ENCODE measurements at places on chromosomes 3 and 15. TPM values are rescaled to one million over a fixed set of nuclear protein-coding genes. Genes with fewer than 3 reads are reported as not detected.

GRCh38 chr3:62621176-62621575, 247.8 kb upstream of the FEZF2 start:
- no peak overlapping the region for H3K4me3 ChIP-seq
- no peak overlapping the region for H3K27ac ChIP-seq
- H3K36me3 ChIP-seq = no peaks in the 10 kb centered on the region
- H3K4me1 ChIP-seq = no peaks in the 10 kb centered on the region
- DNase-seq = no peak
- H3K27me3 ChIP-seq = no peaks in the 10 kb centered on the region

- no peaks in the 10 kb centered on the region for H3K27me3 ChIP-seq
- DNase-seq = no peak
- no peaks in the 10 kb centered on the region for H3K36me3 ChIP-seq
- no peak overlapping the region for H3K27ac ChIP-seq
These were observed 450.8 kb upstream of the NAALADL2 start for GRCh38 chr3:174408310-174408709.

GRCh38 chr15:88619796-88620195, 1.3 kb upstream of the AEN start:
- peaks cover 20% of the 10 kb centered on the region for H3K4me1 ChIP-seq
- H3K36me3 ChIP-seq = peaks cover 5% of the 10 kb centered on the region
- H3K27ac ChIP-seq = no peak overlapping the region
- H3K27me3 ChIP-seq = no peaks in the 10 kb centered on the region

DNA sequence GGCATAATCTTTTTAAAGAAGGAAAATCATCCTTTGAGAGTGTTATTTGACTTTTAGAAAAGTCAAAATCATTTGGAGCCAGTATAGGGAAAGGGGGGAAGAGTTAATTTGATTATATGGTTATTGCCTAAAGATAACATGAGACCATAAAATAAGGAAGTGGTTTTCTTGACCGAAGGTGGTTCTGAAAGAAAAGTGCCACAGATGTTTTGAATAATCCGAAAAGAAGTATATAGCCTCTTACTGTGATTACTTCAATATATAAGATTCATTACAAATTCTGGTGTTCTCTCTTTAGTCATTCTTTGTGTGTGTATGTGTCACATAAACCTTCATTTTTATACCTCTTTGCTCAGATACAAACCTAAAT, 1.1 kb downstream of the DNAJB11 start:
- H3K36me3 ChIP-seq = peaks cover 50% of the 10 kb centered on the region
- H3K4me3 ChIP-seq = peak overlapping the region; percentile 87
- H3K4me1 ChIP-seq = peaks cover 15% of the 10 kb centered on the region
- H3K27me3 ChIP-seq = no peaks in the 10 kb centered on the region
- peak overlapping the region; percentile 81 for H3K27ac ChIP-seq

DNA sequence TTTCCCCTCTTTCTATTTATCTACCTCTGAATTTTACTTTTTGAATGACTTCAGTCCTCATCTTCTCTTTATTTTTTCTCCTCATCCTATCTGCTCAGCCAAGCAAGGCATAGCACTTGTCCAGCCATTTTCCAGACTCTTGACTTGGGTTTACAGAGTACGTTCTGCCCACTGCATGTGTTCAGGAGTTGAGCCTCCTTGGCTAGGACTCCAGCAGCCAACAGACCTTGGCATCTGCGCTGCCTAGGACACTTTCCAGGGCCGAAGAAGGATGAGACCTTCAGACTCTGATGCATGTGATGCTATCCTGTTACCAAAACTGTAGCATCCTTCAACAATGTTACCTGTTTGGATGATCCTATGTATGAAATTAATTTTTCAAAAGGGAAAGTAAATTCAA, 59.7 kb downstream of the HES1 start:
- DNase-seq = no peak
- H3K27ac ChIP-seq = no peak overlapping the region
- no peak overlapping the region for H3K4me3 ChIP-seq
- H3K27me3 ChIP-seq = no peaks in the 10 kb centered on the region

Gene GOLGA8G
- total RNA-seq = not detected

Gene TNFAIP8L3
- total RNA-seq = 1.0 TPM

Gene TGM5
- not detected for total RNA-seq

Gene SPATA12
- total RNA-seq = 0.10 TPM

Data from Panc1 (cell line).